ENCODE measurements at places on chromosomes 4 and X.

DNA sequence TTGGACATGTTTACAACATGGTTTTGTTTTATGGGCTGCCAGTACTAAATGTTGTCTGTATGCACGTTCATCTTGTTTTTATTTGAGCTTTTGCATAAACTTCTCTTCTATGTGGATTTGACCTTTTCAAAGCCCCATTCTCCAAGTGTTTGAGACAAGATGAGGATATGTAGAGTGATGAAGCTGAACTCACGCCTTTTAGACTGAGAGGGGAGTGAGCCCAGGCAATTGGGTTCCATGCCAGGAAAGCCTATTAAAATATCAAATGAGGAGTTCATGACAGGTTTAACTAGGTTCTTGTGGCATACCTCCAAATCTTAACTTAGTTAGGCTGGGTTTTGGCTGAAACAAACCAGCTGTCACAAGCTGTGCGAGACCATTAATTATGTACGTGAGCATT lies 170.4 kb upstream of the LDB2 start:
- no peak for DNase-seq

- DNase-seq = no peak
These were observed 218.2 kb downstream of the BANK1 start for GRCh38 chr4:102008711-102009110.

DNA sequence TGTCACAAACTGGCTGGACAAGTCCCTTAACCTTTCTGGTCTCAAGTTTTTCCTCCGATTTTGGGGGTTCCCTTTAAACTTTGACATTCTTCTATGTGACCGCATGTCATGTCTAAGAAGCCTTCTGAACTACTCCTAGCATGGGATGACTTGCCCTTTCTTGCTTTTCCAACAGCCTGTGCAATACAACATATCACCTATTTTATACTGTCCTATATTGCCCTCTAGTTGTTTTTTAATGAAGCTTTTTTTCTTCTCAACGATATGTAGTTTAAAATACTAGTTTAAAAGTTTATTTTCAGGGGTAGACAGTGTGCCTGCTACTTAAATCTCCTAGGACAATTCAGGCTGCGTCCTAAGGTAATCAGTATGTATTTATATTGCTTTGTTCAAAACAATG lies 1.0 kb upstream of the IGBP1 start:
- no peak for DNase-seq

- DNase-seq = peak; percentile 65
These were observed 551.4 kb downstream of the IQCM start for GRCh38 chr4:149264093-149264733.

- no peak for DNase-seq
These were observed 84.9 kb upstream of the TET2 start for GRCh38 chr4:105061731-105062130.

- DNase-seq = peak; percentile 55
These were observed 815 bp downstream of the FAM53A start for GRCh38 chr4:1683261-1683735.

DNA sequence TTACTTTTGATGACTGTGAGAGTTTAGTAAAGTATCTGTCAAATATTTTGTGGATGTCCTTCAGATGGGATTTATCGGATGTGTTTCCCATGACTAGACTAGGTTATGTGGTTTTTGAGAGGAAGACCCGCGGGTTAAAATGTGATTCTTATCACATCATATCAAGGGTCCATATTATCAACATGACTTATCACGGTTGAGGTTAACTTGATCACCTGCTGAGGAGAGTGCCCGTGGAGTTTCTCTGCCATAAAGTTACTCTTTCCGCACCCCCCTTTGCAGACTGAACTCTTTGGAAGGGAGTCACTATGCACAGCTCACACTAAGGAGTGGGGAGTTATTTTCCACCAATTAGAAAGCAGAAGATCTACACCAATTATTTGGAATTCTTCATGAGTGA lies 38.7 kb downstream of the GLRB start:
- no peak for DNase-seq

DNA sequence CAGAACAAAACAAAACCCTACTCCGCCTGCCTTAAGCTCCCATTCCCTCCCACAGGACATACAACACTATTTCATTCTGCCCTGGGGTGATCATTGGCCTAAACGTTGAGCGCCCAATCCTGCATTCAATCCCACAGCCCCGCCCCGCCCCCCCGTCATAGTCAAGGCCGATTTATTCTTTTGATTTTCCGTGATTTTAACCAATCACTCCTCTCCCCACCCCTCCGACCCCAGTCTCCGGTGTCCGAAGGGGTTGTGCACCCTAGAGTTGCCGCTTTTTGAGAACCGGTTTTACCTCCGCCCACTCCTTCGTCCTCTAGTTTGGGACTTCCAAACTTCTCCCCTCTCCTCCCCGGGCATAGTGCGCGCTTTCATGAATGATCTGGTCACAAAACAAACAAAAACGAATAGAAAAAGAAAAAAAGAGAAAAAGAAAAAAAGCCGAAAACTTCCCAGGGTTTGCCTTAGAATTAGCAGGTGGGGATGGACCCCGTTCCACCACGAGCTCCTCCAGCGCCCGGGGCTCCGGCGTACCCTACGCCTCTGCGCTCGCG lies 446 bp upstream of the UBE2A start:
- peak; percentile 55 for DNase-seq

- no peak for DNase-seq
These were observed 32.6 kb upstream of the PHF8 start for GRCh38 chrX:54076903-54077302.

DNA sequence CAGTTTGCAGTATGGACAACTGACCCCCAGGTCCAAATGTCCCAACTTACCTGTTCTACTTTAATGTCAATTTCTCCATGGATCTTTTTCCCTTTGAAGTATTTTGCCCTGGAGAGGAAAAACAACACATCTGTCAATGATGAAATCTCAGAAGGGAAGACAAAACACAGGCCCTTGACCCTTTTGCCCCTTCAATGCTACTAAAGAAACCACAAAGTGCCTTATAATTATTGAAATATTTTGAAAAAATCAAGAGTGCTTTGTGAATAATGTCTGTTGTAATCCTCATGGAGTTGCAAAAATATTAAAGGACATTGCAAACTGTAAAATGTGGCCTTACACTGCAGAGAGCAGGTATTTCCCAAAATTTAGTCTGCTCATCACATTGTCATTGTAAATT lies 12.6 kb downstream of the SYN1 start:
- no peak for DNase-seq

DNA sequence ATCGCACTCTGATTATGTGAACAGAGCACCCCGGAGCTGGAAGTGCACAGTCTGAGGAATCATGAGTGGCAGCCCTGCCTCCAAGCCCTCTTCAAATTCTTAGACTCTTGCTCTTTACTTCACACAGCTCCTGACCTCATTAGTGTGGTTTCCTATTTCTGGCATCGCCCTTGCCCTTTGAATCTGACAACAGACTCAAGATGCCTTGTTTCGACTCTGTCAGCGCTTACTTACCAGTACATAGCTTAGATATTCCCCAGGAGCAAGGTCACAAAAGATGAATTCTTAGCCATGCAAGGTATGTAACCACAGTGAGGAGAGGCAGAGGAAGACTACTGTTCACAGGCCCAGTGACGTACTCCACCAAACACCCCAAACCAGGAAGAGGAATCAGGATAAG lies 167.2 kb downstream of the KDR start:
- no peak for DNase-seq

DNA sequence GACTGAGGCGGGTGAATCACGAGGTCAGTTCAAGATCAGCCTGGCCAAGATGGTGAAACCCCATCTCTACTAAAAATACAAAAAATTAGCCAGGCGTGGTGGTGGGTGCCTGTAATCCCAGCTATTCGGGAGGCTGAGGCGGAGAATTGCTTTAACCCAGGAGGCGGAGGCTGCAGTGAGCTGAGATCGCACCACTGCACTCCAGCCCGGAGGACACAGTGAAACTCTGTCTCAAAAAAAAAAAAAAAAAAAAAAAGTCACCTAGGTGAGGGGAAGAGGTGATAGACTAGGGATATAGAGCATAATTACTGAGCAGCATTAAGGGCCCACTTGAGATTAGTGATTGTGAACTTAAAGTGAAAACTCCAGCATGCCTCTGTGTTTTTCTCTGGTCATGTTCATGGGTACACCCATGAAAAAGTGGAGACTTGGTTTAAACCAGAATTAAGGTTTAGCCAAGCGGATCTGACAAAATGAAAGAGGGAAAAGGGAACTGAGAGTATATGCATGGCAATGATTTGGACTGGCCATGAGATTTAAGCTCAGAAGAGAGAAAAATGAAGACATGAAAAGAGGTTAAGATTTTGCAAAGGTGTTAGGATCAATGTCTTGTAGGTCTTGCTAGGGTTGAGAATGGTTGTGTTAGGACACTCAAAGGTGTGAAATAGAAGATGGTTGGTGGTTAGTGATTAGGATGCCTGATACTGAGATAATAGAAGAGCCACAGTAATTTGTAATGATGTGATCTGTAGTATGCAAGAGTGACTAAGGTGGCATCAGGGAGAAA lies 105.0 kb downstream of the RAB28 start:
- DNase-seq = no peak

DNA sequence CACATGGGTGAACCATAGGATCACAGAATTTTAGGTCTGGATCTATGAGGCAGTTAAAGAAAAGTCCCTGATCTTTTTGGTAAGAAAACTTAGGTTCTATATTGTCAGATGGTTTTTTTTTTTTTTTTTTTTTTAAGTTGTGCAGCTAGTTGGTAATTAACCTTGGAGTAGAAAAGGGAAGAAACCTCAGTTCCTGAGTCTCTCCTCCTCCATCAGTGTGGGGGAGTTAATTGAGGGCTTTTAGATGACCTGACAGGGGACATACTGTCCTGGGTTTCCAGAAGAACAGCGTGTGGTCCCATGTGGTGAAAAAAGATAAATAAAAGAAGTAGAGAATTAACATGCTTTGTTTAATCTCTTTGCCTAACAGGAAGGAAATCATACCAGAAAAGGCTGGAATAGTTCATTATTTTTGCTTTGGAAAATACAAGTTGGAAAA lies 123.7 kb downstream of the ARHGAP10 start:
- DNase-seq = no peak

DNA sequence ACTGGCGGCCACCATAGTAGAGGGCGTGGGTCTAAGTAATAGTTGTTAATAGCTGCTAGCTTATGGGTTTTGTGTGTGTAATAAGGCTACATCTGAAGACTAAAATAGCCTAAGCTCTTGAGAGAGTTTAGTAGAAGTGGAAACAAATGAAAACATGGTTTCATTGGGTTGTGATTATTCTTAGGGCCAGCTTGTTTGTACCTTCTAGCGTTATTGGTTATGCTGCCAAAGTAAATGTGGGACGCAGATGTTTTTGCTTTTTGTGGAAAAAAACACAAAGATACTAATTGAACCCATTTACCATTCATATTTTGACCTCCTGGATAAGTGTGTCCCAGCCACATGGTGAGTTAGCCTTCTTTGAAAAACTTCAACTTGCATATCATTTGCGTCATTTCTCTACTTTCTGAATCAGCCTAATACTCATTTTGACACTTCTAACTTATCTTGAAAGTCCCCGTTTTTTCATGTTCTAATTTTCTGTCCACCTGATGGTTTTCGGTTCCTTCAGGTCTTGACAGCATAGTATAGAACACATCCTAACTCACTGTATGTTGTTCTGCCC lies 305.3 kb downstream of the FRMPD4 start:
- DNase-seq = no peak

DNA sequence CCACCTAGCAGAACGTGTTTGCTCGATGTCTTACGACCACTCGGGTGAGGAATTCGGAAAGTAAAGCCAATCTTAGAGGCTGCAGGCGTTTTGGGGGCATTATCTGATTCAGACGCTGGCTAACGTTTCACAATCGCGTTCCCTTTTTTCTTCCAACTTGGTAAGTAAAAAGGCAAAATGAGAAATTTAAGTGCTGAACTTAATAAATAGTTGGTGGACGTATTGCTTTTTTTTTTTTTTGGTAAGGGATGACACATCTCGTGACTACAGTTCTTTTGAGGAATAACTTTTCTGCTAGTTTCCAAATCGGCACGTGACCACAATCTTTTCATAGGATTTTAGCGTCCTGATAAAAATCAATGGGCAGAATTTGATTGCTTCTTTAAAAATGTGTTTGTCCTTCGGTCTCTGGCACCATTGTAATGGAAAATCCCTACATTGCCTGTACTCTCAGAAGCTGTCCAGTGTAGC lies 848 bp downstream of the RAB9A start:
- DNase-seq = no peak

GRCh38 chr4:38160487-38161207 lies 200.4 kb downstream of the PTTG2 start:
- DNase-seq = no peak

DNA sequence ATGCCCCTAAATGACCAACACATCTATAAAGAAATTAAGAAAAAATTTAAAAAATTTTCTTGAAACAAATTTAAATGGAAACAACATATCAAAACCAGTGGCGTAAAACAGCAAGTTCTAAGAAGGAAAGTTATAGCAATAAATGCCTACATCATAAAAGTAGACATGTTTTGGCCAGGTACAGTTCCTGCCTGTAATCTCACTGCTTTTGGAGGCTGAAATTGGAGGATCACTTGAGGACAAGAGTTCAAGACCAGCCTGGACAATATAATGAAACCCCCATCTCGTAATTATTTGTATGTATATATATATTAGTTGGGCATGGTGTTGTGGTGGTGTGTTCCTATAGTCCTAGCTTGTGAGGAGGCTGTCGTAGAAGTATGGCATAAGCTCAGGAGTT lies 672.4 kb upstream of the GRID2 start:
- no peak for DNase-seq

DNA sequence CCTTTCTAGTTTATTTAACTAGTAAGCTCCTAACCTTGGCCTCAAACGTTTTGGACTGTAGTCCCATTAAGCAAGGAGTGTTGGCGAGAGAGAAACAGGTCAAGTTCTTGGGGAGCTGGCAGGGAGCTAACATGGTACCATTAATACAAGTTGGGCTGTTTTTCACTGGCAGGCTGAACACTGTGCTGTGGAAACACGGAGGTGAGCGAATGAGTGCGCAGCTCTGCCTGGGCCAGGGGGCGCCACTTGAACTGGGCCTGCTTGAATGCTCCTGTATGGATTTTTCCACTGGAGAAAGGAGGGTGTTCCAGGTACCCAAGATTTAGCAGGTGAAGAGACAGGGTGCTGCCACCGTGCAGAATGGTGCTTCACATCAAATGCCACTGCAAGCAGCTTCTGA lies 7.4 kb upstream of the SMS start:
- no peak for DNase-seq

DNA sequence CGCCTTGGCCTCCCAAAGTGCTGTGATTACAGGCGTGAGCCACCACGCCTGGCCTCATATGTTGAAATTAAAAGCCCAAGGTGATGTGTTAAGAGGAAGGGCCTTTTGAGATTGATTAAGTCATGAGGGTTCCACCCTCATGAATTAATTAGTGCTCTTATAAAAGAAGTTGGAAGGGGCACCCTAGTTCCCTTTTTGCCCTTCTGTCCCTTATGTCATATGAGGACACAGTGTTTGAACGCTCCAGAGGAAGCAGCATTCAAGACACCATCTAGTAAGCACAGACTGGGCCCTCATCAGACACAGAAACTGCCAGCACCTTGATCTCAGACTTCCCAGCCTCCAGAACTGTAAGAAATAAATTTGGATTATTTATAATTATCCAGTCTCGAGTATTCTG lies 5.1 kb upstream of the APLN start:
- DNase-seq = no peak

All from islet precursor cell (in vitro differentiated cells).